ENCODE measurements at places on chromosomes 5 and 9.

DNA sequence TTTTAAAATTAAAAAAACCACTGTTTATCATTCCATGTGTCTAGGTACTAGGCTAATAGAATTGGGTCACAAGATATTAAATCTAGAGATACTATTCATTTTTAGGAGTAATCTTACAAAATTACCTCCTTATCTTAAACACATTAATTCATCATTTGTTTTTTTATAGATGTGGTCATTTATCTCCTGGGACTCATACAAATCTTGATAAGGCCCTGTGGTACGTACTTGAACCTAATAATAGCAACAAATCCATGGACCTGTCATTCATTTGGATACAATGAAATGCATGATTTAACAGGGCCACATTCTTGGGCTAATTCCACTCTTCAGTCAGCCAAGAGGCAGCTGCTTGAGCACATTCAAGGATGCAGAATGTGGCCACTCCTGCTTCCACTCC is 66.4 kb upstream of the MARCHF11 start:
- DNase-seq, result no peak

DNA sequence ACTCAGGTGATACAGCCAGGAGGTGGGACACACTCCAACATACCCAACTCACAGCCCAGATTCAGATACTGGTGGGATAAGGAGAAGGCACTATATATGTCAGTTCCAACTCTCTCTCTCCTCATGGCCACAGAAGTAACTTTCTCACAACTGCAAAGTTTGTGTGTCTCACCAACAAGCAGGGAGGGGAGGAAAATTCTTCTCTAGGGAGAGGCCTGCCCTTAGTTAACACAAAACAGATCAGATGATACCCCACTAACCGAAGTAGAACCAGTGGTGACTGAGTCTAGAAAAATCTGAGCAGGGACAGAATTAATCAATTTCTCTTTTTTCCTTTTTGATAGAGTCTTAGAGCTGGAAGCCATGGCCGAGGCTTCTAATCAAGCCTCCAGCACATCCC is 133.1 kb downstream of the ADAMTS12 start:
- no peak for DNase-seq

DNA sequence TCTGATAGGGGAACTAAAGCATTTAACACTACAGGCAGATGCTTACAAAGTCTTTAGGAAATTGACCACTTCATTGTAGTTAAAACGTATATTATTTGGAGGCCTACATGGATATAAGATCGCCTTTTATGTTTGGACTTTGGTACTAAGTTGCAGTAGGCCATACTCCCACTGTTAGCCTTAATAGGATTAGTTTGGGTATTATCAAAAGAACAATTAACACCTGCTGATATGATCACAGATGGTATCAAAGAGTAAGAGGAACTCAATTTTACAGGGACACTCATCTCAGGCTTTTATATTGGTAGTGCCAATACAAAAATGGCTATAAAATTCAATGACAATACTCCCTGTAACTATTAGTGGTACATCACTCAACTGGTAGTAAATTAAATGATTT is 1183.0 kb downstream of the MAT2B start:
- DNase-seq, result no peak

- DNase-seq, result no peak
These were observed 1.7 kb downstream of the CAMSAP1 start for GRCh38 chr9:135905380-135906258.

GRCh38 chr9:71808068-71808467 is 39.8 kb upstream of the CEMIP2 start:
- no peak for DNase-seq
